ENCODE measurements at places on chromosomes 13 and 19. TPM values are rescaled to one million over a fixed set of nuclear protein-coding genes. Genes with fewer than 3 reads are reported as not detected.

The CILP2 gene
- 0.14 TPM for total RNA-seq

The CEACAM4 gene
- total RNA-seq, result 0.64 TPM

The KASH5 gene
- total RNA-seq, result 0.23 TPM

The IER2 gene
- total RNA-seq, result 148 TPM

The FUT2 gene
- not detected for total RNA-seq

The OR4F17 gene
- not detected for total RNA-seq

The SIAH3 gene
- total RNA-seq, result 1.9 TPM

The MED26 gene
- total RNA-seq, result 17.8 TPM

The GNA15 gene
- 2.8 TPM for total RNA-seq

The CPB2 gene
- not detected for total RNA-seq
